Activated CD4-positive, alpha-beta T cell treated with anti-CD3 and anti-CD28 coated beads for 36 hours (primary cell): ENCODE measurements at places on chromosomes 12 and 14. TPM values are rescaled to one million over a fixed set of nuclear protein-coding genes. Genes with fewer than 3 reads are reported as not detected.

DNA sequence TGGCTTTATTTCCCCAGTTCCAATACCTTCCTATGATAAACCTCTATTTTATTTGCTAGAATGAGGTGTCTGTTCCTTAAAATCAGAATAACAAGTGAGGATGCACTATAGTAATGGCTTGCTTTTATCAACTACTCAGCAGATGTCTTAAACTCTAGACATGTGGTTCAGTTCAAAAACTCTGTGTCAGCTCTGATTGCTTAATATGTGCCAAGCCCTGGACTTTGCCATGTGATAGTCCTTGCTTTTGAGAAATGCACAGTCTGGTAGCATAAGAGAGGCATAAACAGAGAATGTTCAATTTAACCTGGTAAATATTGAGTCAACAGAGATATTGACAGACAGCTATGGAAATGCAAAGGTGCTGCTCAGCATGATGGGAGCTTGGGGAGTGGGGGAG, 254.8 kb downstream of the PDZRN4 start:
- no peak overlapping the region for H3K27ac ChIP-seq
- H3K27me3 ChIP-seq: no peaks in the 10 kb centered on the region
- H3K4me3 ChIP-seq: no peak overlapping the region
- H3K36me3 ChIP-seq: no peaks in the 10 kb centered on the region
- H3K4me1 ChIP-seq: no peaks in the 10 kb centered on the region
- DNase-seq: no peak

GRCh38 chr12:54201001-54201794, 12.4 kb upstream of the SMUG1 start:
- no peak overlapping the region for H3K4me3 ChIP-seq
- peak; percentile 83 for DNase-seq
- H3K27ac ChIP-seq: no peak overlapping the region
- no peaks in the 10 kb centered on the region for H3K4me1 ChIP-seq
- H3K27me3 ChIP-seq: peaks cover 44% of the 10 kb centered on the region

DNA sequence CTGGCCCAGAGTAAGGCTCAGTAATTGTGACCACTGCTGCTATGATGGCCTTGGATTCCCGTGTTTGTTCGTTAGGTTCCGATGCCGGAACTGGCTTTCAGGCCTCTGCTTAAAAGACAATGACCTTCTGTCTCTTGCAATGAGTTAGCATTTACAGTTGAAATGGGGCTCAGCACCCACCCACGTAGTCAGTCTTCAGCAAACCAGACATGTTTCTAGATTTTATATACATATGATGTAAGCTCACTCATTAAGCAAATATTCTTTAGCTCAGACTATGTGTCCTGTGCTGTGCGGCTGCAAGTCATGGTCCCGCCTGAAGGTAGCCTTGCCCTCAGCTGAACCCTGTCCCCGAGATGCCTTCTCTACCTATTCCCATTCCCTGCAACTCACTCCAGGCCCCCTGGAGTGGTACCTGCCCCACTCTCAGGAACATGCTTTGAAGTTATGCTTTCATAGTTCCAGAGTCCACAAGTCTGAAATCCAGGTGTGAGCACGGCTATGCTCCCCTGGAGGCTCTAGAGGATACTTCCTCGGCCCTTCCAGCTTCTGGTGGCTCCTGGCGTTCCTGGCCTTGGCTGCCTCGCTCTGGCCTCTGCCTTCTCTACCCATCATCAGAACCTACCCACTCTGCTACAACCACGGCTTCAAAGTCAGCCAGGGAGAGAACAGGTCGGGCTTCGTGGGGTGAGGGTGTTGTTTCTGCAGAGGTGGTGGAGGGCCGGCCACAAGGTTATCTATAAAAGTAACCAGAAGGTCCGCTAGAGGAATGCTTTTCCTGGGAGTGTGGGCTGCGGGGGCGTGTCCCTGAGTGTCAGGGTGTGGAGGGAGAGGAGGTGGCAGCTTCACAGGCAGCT, 157.8 kb downstream of the RBM19 start:
- no peaks in the 10 kb centered on the region for H3K27me3 ChIP-seq
- DNase-seq: no peak
- H3K4me3 ChIP-seq: no peak overlapping the region
- no peaks in the 10 kb centered on the region for H3K4me1 ChIP-seq
- H3K27ac ChIP-seq: no peak overlapping the region
- H3K36me3 ChIP-seq: peaks cover 37% of the 10 kb centered on the region

The PTHLH gene
- not detected for total RNA-seq

The GPRC5A gene
- 0.35 TPM for total RNA-seq

DNA sequence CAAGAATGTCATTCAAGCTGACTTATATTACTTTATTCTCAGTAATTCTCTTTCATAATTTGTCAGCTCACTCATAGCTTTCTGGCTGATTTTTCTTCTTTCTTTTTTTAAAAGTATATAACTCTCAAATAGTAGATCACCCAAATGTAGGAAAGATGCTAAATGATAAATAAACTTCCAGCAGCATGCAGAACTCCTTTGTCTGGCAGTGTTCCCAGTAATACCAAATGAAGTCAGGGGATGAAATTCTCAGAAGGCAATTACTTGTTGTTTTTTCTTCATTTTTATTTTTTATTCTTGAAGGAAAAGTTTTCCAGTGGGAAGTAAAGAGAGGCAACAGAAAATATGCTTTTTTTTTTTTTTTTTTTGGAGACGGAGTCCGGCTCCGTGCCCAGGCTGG, 133.3 kb upstream of the SLCO1C1 start:
- no peak overlapping the region for H3K27ac ChIP-seq
- no peaks in the 10 kb centered on the region for H3K4me1 ChIP-seq
- no peaks in the 10 kb centered on the region for H3K36me3 ChIP-seq
- no peaks in the 10 kb centered on the region for H3K27me3 ChIP-seq

The SLC6A15 gene
- total RNA-seq: 0.25 TPM

DNA sequence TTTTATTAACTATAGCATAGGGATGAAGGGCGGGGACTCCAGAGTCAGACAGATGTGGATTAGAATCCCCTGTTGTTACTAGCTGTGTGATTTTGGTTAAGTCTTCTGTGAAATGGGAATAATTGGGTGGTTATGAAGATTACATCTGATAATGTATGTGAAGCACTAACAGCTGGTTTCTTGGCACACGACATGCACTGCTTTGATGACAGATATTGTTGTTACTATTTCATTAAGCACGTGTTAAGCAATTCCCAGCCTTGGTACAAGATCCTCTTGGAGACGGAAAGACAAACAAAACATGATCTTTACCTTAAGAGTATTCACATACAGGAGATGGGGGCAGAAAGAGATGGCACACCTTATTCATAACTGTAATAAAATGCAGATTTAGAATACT, 7.9 kb downstream of the PPFIBP1 start:
- no peak overlapping the region for H3K4me3 ChIP-seq
- no peaks in the 10 kb centered on the region for H3K27me3 ChIP-seq
- H3K36me3 ChIP-seq: no peaks in the 10 kb centered on the region
- no peak overlapping the region for H3K27ac ChIP-seq
- no peak for DNase-seq
- H3K4me1 ChIP-seq: peaks cover 33% of the 10 kb centered on the region

DNA sequence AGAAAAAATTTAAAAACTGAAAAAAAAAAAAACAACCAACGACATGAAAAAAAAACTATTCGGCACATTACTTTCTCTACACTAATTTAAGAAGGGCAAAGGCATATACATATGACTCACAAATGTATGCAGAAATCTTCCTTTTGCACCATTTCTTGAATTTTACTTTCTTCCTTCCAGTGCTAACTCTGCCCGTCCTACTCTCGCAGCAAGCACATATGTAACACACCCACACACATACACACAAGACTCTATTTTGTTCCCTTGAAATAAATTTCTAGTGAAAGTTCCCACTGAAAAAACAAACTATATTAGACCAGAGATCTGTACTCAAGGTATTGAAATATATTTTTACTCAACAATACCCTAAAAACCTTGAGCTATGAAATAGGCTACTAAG, 14.6 kb downstream of the BTG1 start:
- peak overlapping the region; percentile 94 for H3K27ac ChIP-seq
- H3K4me3 ChIP-seq: peak overlapping the region; percentile 66
- H3K36me3 ChIP-seq: peaks cover 51% of the 10 kb centered on the region

DNA sequence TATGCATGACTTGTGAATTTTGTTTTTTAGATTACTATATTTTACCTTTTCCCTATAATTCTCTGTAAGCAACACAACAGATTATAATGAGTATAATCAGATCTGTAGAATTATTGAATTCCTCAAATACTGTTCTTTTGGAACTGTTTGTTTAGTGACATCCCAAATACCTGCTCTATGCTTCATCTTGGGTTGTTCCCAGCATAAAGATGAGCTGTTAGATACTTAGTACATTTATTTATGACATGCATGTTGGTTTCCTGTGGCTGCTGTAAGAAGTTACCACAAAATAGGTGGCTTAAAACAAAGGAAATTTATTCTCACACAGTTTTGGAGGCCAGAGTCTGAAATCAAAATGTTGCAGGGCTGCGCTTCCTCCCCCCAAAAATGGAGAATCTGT, 78.4 kb downstream of the PTPRR start:
- no peaks in the 10 kb centered on the region for H3K4me1 ChIP-seq
- no peak overlapping the region for H3K27ac ChIP-seq
- H3K27me3 ChIP-seq: peaks cover 6% of the 10 kb centered on the region
- H3K4me3 ChIP-seq: no peak overlapping the region
- no peak for DNase-seq

The IRF2BPL gene
- 34.3 TPM for total RNA-seq

DNA sequence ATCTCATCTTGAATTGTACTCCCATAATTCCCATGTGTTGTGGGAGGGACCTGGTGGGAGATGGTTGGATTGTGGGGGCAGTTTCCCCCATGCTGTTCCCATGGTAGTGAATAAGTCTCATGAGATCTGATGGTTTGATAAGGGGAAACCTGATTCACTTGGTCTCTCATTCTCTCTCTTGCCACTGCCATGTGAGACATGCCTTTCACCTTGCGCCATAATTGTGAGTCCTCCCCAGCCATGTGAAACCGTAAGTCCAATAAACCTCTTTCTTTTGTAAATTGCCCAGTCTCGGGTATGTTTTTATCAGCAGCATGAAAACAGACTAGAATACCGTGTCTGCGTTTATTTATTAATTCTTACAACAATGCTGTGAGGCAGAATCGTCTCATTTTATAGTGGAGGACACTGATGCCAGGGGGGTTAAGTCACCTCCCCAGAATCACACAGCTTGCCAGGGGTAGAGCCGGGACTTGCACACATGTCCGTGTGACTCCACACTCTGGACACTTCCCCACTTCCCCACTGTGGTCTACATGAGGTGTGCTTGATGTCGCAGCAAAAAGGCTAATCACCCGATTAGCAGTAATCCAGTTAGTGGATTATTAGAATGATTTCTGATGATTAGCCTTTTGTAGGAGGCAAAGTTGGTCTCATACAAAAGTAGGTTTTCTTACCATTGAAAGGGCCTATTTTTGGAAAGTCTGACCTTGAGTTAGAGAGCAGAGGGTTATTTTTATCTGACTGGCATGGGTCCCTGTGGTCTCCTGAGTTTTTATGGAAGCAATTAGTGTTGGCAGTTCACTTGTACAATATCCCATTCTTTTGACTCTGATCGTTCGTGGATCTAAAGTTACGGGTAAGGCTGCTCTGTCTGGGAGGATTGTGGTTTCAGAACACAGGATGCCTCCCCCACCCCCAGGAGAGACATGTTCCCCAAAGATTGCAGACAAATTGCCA, 47.4 kb upstream of the BCL7A start:
- H3K4me3 ChIP-seq: no peak overlapping the region
- H3K27me3 ChIP-seq: no peaks in the 10 kb centered on the region
- DNase-seq: no peak
- no peaks in the 10 kb centered on the region for H3K4me1 ChIP-seq
- no peak overlapping the region for H3K27ac ChIP-seq

DNA sequence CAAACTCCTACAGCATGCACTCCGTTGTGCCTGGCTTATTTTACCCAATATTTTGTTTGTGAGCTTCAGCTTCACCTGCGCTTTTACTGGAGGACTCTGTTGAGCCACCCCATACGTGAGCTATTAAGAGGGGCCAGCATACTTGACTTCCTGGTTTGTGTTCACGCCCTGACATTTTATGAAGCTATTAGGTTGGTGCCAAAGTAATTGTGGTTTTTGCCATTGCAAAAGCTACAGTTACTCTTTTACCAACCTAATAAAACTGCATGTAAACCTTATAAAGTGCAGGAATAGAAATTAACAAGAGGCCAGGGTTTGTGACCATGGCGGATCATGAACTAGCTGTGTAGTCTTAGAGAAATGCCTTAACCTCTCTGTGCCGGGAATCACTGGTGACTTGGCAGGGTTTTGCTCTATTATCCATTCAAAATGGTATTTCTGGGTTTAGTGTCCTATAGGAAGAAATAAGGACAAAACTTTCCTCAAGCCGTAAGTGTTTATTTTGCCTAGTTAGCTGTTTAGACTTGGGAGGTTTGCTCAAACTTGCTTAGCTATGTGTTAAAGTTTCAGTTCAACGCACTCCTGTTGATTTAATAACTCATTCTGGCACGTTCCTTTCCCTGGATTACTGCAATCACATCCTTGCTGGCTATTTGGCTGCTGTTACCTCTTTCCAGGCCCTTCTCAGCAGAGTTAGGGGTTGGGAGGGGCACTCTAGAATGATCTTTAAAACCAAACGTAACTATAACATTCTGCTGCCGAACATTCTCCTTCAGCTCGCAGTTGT, 1027.6 kb downstream of the BCL11B start:
- no peak overlapping the region for H3K27ac ChIP-seq
- H3K4me1 ChIP-seq: peaks cover 5% of the 10 kb centered on the region
- no peaks in the 10 kb centered on the region for H3K27me3 ChIP-seq
- H3K4me3 ChIP-seq: no peak overlapping the region

The NDRG2 gene
- total RNA-seq: 5.5 TPM

DNA sequence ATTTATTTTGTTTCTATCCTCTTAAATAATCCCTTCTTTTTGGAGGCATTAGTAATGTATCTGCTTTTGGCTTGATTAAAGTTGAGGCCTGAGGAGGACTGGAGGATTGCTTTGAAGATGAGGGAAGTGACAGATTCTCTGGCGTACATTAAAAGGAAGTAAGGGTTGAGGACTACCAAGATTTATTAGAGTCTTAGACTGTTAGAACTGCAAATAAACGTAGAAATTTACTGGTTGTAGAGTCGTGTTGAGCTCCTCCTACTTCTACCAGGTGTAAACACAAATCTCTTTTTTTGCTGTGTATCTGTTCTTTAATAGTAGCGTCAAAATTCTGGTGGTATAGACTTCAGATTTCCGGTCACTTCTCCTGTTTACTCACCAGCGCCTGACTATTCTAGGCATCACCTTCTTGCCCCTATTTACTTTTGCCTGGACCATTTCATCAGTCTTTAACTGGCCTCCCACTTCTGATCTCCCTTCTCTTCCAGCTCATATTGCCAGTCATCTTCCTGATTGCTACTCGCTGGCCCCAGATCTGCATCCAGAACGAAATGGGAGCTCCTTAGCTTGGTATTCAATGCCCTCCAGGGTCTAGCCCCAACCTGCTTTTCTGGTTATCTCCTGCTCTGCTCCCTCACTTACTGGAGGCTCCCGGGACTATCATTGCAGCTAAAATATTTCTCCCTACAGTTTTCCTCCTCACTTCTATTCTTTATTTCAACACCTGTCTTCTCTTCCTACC, 8.4 kb upstream of the EID3 start:
- H3K36me3 ChIP-seq: peaks cover 53% of the 10 kb centered on the region
- H3K4me1 ChIP-seq: peaks cover 26% of the 10 kb centered on the region
- no peak overlapping the region for H3K4me3 ChIP-seq
